ENCODE measurements at places on chromosomes 13 and 19.

DNA sequence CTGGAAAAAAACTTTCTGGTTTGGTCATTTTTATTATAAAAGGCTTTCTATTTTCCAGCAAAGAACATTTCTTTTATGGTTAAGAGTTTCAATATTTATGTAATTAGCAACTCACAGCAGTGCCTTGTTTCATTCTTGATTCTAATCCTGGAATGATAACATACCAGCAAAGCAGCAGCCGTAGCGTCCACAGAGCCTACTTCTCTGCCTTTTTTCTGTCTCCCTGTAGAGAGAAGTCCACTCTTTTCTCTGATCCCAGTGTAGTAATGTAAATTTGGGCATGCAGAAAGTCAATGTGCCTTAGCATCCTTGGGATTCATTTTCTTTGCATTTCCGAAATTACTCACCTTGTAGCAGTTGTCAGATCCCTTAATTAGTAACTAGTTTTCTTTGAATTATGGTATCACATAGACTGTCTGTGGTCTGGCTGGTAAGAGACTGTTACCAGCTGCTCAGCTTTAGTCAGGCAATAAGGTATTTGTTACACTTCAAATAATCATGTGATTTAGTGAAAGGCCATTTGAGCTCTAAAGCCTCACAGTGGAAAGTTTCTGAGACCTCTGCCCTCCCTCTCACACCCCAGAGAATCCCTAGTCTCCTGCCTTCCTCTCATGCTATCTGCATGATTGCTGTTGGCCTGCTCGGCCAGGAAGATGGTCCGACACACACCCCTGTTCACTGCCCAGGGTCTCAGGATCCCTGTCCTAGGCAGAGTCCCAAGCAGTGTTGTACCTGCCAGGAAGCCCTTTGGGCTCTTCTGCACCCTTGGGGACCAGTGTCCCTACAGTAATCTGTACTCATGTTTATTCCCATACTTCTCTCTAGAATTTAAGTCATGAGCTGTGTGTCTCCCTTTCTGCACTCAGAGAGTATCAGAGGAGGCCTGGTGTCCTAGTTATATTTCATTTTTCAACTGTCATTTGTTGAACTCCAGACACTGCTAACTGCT is 86.3 kb downstream of the LRCH1 start:
- no peak for DNase-seq

- no peak for DNase-seq
Observed at GRCh38 chr13:48816700-48817099, 159.0 kb upstream of the FNDC3A start.

GRCh38 chr19:29271341-29271740 is 58.4 kb upstream of the UQCRFS1 start:
- DNase-seq: no peak

- DNase-seq: no peak
Observed at GRCh38 chr19:56314018-56314380, 640 bp downstream of the ZSCAN5A start.
